ENCODE measurements at places on chromosomes 3 and 15.

DNA sequence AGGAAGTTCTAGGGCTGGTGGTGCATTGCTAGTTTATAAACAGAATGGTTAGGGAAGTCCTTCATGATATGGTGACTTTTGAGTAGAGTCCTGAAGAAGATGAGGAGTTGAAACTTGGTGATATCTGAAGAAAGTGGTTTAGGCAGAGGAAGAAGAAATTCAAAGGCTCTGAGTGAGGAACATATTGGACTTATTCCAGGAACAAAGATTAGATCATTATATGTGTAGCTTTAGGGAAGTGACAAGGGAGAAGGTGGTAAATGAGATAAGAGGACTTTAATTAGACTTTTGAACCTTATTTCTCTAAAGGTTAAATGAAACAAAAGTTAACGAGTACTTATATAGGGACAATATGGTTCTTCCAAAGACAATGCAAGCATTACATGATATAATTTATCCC lies 286.7 kb downstream of the DOCK3 start:
- no peak for DNase-seq

GRCh38 chr15:75680007-75680789 lies 32.5 kb downstream of the CSPG4 start:
- no peak for DNase-seq

DNA sequence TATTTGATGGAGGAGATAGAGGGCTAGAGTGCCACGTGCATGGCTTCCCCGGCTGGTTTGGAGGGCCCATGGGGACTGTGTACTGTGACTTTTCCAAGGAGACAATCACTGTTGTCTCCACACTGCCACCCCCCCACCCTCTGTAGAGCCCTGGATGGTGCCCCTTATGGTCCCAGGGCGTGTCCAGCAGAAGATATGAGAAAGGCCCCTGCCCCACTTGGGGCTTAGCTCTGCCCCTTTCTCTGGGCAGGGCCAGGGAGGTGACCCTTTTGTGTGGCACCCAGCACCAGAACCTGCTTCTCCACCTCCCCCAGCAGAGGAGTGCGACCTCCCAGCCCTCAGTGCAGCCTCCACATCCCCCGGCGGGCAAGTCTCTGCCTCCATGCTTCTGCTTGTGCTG lies 32.1 kb downstream of the SPSB4 start:
- no peak for DNase-seq

DNA sequence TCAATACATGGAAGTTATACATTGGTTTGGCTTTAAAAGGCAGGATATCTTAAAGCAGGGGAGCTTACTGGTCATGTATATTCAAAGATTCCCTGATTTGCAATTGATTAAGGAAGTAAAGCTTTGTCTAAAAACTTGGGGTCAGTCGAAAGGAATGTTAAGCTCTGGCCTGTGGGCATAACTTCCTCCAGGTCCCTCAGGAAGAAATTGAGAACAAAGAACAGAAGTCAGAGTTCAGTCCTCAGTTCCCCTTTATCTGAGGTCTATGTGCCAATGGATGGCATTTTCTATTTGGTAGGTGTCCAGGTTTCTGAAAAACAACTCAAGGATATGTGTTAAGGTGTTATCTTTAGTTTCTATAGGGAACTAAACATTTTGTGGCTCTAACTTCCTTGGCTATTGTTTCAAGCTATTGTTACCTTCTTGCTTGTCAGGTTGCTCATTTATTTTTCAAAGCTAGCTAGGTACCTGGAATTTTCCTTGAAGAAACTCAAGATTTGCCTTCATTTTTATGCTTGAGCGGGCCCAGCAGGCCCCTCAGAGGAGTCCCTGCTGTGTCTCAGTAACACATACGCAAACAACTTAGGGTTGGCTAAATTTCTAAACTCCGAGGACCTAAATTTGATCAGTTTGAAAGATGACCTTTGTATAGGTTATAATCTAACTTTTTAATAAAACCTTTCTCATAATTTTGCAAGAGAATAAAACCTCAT lies 135.0 kb upstream of the UBE2E2 start:
- DNase-seq, result no peak

DNA sequence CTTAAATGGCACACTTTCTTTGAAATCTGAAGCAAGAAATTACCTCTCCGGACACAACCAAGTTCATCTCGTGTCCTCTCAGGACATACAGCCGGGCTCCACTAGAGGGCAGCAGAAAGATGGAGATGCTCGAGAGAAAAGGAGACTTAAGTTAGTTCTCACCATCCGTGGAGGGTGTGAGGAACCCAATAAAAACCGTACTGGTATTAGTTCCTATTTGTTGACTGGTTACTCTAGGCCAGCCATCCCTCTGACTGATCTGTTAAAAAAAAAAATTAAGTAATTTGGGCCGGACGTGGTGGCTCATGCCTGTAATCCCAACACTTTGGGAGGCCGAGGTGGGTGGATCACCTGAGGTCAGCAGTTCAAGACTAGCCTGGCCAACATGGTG lies 7.9 kb upstream of the CYP11A1 start:
- peak; percentile 88 for DNase-seq

GRCh38 chr3:88307666-88308065 lies 157.9 kb downstream of the C3orf38 start:
- DNase-seq, result no peak

DNA sequence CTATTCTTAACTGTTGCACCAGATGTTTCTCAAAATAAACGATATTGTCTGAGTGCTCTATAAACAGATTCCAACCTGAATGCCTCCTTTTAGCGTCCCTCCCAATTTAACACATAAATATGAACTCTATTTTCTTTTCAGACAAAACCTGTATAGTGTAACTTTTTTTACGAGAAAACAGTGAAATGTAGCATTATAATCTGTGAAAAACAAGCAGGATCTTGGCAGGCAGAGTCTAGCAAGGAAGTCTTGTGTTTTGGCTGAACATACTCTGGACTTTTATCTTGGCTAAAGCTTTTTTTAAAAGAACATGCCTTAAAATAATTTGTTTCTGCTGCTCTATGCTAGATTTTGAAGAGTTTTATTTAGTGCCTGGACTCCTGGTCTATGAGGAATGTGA lies 150.5 kb downstream of the ROBO2 start:
- DNase-seq, result no peak

DNA sequence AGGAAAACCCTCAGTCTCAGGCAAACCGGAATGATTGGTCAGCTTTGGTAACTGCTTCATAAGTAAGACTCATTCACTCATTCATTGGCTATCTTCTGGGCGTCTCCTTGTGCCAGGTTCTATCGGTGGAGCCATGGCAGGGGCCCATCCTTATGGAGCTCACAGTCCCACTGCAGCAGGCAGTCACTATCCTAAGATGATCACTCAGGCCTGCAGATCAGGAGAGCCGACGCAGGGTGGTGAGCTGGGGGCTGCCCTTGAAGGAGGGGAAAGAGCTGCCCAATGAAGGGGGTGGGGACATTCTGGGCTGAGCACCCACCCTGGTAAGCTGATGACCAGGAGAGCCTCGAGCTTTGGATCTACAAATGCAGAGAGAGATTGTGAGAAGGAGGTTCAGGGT lies 20.5 kb upstream of the FGD5 start:
- DNase-seq, result no peak

- DNase-seq, result no peak
These were observed 32.8 kb downstream of the NCEH1 start for GRCh38 chr3:172678068-172678467.

GRCh38 chr3:177110895-177111294 lies 86.4 kb downstream of the TBL1XR1 start:
- no peak for DNase-seq

GRCh38 chr15:91890614-91891013 lies 37.1 kb downstream of the SLCO3A1 start:
- no peak for DNase-seq

DNA sequence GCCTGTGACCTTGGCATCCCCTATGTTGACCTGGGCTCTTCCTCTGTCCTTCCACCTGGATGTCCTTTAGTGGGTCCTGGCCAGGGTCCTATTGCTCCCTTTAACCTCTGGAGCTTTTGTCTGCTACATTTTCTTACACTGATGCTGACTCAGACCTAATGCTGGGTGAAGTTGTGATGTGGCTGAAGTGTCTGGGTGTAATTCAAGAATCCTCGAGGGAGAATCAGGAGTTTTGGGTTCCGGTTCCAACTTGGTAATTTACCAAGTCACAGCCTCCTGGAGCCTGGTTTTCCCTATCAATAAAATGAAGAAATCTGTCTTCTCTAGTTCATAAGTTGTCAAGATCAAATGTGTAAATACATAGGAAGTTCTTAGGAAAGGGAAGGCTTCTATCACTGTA lies 25.6 kb downstream of the CEP19 start:
- no peak for DNase-seq

DNA sequence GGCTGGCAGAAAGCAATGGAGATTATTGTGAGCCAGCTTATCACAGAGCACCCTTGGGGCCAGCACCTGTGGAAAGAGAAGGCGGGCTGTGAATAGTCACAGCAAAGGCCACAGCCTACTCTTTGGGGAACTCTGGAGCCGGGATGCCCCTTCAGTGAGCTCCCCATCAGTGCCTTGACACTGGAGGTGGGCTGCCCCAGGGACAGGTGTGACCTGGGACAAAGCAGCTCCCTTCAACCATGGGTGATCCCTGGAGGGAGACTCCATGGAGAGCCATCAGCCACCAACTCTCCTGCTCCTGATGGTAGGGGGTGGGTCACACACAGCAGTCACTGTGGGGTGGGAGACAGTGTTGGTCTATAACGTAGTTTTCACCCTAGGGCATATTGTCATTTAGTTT lies 5.8 kb downstream of the TTC21A start:
- no peak for DNase-seq

- no peak for DNase-seq
These were observed 26.1 kb upstream of the GFM1 start for GRCh38 chr3:158617982-158618875.

DNA sequence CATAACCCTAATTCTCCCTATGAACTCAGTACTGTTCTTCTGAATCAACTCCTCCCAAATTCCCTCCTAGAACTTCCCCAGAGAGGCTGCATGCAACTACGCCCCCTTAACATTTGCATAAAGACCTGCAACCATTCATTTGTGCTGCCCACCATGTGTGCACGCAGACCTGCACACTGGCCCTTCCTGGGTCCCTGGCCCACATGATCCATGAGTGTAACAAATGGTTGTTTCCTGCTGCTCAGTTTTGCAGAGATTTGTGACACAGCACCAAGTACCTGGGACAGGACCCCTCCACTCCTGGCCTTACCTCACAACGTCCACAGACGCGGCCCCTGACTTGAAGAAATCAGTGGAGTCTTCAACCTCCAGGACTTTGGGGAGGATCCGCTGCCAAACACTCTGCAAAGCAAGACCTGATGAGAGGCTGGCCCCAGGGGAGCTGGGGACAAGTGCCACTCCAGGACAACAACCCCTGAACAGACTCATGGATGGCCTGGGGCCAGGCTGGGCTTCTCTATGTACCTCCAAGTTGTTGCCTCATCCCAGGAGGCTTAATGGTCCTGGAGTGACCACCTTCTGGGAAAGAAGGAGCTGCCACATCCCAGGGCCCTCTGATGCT lies 33.8 kb downstream of the ALDH1L1 start:
- no peak for DNase-seq

- no peak for DNase-seq
These were observed 83.5 kb downstream of the SV2B start for GRCh38 chr15:91183596-91183995.

- DNase-seq, result no peak
These were observed 126.6 kb downstream of the WDR76 start for GRCh38 chr15:43953402-43953801.

GRCh38 chr15:64051407-64052259 lies 5.3 kb upstream of the DAPK2 start:
- no peak for DNase-seq

- DNase-seq, result no peak
These were observed 32.1 kb downstream of the FOXP1 start for GRCh38 chr3:71551311-71551919.

DNA sequence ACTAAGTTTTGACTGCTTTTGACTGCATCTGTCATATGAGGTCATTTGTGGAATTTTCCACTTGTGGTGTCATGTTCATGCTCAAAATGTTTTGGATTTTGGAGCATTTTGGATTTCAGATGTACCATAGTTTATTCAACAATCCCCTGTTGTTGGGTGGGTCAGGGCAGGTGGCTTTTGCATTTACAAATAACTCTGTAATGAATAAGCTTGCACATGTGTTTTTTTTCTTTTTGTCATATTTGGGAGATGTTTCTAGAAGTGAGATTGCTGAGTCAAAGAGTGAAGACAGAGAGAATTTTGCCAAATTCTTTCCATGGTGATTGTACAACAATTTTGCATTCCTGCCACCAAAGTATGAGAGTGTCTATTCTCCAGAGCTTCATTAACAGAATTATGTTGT lies 62.4 kb upstream of the ADPGK start:
- no peak for DNase-seq

DNA sequence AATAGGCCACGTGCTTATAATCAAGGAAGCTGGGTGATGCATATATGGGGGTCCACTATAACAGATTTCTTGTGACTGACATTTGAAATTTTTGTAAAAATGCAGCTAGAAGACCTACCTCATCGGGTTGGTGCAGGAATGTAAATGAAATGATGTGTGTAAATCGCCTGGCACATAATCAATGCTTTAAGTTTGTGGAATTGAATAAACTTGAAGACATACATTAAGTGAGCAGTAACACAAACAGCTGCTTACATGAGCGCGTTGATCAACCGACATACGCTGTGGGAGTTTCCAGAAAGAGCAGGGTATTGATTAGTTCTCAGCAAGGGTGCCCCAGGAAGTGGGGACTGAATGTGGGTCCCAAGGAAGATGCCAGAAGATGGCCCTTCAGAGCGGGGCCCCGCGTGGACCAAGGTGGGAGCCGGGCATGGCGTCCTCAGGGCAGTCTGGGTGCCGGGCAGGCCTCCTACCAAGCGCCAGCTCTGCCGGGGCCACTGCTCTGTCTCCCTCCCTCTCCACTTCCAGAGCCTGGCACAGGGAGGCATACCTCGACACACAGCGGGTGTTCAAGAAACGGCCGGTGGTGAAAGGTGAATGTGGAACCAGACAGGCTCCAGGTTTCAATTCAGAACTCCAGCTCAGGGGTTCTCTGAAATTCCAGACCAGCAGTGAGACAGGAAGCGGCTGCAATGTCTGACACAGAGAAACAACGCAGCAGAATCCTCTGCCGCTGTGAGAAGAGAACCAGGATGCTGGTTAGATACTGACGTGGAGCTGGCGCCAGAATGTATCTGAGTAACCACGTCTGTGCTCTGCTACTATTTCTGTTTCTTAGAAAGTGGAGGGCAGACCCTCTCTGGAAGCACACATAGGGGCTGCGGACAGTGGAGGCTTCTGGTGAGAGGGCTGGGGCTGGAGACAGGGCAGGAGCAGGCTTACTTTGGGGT lies 12.6 kb downstream of the BFSP2 start:
- no peak for DNase-seq

DNA sequence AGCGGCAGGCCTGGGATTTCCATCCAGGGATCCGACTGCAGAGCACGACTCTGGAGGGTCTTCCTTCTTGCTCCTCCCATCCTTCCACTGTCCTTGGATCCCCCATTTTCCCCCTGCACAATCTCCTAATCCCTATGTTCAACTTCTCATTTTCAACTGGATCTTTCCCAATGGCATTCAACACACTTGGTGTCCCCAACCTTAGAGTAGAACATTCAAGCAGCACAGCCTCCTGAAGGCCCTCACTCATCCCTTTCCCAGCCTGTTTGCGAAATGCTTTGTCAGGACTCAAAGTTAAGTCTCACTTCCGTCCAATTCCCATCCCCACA lies 32.3 kb downstream of the RPN1 start:
- DNase-seq, result no peak

GRCh38 chr3:125145751-125146475 lies 66.6 kb downstream of the SLC12A8 start:
- DNase-seq, result no peak
